ENCODE measurements at places on chromosomes 2 and 18.

DNA sequence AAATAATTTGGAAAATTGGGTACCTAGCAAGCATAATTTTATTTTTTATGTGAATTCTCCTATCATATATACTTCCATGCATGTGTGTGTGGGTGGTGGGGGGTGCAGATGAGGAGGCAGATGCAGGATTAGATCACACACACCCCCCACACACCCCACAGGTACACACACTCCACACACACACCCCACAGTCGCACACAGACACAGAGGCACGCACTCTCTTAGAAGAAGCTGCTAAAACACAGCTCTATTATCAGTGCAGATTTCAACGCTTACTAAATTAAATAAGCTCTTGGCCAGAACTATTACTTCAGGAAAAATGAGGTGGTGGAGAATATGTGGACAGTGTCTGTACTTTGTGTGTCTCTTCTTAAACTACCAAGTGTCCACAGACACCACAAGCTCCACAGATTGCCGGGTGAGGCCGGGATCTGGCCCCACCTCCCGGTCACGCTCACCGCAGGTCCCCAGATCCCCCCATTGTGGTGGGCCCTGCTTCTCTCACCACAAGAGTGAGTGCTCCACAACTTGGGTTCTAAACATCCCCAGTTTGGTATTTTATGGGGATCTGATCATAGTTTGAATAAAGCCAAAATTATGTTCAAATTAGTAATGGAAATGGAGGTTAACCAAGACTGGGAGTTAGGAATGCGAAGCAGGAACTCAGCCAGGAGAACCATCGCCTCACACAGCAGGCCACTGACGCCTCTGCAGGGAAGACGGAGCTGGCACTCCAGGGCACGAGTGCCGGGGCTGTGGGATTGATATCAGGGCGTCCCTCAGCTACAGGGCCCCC, 102.1 kb downstream of the PXDN start:
- no peak for DNase-seq

DNA sequence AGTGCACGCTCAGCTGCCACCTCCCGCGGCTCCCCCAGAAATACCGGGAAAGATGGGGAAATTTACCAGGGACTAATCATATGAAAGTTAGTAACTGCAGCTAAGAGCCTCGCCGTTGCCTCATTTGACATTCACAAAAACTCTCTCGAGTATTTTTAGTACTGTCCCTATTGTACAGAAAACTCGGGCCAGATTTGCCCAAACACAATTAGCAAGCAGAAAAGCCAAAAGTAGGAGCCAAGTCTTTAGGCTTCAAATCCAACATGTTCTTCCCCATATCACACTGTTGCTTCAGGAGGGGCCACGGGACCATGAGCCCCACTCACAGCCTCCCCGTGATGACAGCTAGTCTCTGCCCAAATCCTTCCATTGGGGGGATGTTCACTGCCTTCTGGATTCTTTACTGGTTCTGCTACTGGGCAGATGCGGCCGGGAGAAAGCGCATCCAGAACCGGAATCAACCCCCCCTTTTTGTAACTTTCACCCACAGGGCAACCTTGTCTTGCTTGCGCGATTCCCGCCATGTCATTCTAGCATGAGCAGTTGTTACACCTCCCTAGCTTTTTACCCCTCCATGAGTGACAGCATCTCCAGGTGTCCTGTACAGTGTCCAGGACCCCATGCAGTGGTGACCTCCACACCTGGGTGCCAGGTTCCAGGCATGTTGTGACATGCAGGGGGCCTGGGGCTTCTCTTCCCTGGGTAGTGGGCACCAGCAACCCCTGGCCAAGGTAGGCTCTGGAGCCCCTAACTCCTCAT, 35.2 kb downstream of the CENPO start:
- no peak for DNase-seq

DNA sequence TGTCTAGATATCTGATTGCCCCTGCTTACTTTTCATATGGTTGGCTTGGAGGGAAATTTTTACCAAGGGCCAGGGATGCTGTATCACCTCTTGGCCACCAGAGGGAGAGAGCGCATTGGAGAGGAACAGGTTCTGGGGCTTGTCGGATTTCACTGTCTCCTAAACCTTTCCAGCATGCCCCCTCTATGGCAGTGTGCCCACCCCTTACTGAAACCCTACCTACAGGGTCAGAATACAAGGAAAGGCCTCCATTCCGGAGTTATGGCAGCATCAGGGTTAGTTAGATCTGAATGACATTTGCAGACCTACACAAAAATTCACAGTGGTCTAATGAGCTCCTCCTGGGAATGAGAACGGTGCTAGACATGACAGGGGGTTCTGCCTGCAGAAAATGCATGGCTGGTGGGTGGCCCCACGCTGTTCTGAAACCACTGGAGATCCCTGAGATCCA, 5.8 kb downstream of the SLC14A2 start:
- DNase-seq, result peak; percentile 31

- DNase-seq, result no peak
Observed at GRCh38 chr2:69046221-69046662, 33.3 kb downstream of the ANTXR1 start.

DNA sequence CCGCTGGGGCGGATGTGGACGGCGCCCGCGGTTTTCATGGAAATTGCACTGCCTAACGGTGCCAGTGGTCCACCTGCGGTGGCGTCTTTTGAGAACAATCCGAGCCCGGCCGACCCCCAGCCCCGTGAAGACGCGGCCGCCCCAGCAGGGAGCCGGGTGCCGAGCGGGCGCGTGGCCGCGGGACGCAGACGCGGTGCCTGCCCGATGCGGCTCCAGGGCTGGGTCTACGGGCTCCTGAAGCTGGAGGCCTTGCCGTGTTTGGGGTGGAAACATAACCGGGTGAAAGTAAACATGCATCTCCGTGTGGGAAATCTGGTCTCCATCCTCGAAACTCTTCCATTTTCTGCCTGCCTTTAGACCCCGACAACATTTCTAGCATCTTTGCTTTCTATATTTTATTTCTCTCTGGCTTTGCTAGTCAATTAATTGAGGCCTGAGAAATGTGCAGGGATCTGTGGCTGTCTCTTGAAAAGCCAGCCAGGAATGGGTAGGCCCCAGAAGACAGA, 572 bp downstream of the INPP4A start:
- DNase-seq, result no peak

DNA sequence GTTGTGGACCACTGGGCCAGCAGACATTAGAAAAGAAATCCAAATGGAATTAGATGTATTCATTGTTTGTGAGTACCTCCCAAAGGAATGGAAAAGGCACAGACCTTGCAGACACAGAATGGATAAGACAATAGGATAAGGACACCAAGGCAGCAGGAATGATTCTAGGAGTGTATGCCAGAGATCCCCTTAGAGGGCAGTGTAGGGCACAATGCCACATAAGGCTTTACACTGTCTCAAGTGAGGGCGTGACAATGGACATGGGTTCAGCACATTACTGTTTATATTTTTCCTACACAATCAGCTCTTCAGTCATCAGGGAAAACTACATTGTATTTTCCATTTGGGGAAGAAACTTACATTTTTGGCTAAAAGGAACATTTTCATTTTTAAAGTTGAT, 250.9 kb downstream of the PTH2R start:
- DNase-seq, result no peak

DNA sequence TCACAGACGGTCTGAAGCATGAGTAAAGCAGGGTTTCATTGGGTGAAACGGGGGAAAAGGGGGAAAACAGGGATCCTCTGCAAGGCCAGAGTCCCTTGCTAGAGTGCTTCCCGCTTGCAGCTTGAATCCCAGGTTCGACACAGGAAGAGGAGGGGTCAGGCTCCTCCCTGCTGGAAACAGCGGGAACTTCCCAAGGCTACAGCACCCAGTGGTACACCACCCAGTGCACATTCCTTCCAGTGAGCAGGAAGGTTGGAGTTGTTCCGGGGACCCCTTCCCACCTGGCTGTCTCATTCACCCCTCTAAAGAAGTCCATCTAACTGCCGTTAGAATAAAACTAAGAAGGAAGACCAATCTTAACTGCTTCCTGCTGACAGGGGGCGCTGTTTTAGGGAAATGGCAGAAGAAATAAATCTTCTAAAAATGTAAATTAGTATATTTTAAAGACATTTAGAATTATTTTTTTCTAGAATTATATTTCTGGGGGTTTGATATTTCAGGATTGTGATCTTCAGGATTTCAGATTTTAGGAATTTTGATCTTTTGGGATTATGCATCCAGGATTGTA, 230.9 kb downstream of the RBM43 start:
- no peak for DNase-seq

Measured in stimulated activated CD4-positive, alpha-beta T cell treated with anti-CD3 and anti-CD28 coated beads, Interleukin-12 subunit alpha, Interleukin-12 subunit beta, amount 100 ng/mL, for 24 hours (primary cell).